Hematopoietic multipotent progenitor cell (in vitro differentiated cells): ENCODE measurements at places on chromosomes 6 and 20.

DNA sequence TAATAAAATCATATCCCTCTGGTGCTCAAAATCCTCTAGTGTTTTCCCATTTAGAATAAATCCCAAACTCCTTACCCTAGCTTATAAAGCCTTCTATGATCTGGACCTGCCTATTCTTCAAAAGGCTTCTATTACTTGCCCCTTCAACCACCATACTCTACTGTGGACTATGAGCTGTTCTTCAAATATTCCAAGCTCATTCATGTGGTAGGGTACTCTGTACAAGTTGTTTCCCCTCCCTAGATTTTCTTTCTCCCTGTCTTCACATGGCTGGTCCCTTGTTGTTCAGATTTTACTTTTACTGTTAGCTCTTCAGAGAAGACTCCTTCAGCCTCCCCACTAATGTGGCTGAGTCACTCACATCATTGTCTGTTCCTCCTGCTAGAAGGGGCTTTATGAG lies 193.2 kb downstream of the OGFRL1 start:
- no peak for DNase-seq

DNA sequence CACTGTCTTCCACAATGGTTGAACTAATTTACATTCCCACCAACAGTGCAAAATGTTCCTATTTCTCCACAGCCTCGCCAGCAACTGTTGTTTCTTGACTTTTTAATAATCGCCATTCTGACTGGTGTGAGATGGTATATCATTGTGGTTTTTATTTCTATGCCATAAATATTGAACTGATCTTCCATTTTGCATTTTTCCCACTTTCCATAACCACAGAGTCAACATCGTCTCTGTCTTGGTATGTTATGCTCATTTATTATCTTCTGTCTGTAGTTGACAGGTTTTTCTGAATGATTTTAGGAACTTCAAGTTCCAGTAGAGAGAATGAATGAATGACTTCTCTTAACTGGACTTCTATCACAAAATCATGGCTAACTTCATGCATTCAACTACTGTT lies 259.8 kb downstream of the UST start:
- DNase-seq: no peak

DNA sequence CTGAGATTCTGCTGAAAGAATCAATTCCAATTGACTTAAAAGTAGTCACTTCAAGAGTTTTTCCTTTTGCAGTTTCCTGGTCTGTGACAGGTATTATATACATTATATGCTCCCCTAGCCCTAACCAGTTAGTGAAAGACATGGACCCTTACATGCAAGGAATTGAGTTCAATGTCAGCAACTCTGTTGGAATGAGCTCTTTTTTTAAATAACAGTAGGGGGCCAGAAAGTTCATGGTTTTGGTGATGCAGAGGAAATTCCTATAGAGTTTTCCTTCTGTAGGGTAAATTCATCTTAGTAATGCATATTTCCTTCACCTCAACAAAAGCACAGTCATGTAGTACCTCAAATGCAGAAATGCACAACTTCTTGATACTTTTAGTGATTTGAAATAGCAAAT lies 172.2 kb downstream of the KIF6 start:
- no peak for DNase-seq

DNA sequence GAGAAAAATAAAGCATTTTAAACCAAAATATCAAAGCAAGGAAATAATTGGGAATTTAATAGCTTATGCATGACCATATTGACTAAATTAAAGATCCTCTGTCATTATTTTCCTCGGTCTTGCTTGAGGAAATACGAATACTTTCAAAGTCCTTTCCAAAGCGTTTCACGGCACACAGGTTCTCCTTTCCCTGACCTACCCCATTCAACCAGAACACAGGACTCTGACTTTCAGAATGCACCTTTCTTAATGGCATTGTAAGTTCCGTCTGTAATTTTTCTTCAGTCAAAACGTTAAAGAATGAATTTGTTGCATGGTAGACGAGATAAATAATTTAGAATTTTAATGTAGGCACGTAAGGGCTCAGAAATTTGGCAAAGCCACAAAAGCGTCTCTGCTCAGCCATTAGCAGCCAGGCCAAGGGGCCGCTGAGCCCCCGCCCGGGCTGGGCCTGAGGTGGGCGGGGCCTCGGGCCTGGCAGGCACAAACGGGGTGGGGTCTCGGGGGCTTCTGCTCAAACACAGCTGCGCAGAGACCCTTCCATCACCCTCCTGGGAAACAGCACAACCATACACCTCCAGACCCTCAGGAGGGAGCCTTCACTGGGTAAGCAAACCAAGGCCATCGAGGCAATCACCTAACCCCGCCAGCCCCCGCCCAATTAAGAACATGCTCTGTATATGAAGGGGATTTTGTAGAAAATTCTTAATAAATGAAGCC lies 3.4 kb downstream of the NEDD9 start:
- DNase-seq: no peak

GRCh38 chr6:41571021-41571780 lies 25.0 kb downstream of the FOXP4 start:
- DNase-seq: no peak

DNA sequence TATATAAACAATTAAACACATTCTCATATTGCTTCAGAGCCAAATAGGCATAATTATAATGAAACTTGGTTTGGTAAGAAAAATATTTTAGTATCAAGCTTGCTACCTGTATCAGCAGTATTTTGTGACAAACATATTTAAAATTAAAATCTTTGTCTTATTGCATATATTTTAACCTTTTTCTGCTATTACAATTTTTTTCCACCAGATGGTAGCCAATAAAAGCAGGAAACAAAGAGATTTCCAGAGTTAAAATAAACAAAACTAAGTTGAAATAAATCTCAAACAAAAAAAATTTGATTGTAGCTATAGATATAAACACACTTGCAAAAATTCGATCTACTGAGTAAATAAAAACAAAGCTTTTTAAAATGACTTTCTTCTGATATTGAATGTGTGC lies 491.3 kb upstream of the GJE1 start:
- no peak for DNase-seq

DNA sequence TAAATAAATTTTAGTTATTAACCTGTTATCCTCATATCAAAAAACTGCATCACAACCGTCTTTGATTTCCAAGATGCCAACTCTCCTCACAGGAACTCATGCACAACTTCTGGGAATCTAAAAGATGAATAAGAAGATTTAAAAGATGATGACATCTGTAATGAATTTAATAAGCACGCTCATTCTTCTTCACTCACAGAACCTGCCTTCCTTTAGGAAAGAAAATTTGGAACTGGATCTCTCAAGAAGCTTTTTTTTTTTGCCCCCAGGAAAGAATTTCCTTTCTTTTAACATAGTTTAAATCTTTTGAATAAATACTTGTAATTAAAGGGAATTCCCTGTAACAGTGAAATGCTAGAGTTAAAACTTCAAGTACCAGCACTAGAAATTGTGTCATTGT lies 161.5 kb downstream of the HIVEP2 start:
- no peak for DNase-seq

DNA sequence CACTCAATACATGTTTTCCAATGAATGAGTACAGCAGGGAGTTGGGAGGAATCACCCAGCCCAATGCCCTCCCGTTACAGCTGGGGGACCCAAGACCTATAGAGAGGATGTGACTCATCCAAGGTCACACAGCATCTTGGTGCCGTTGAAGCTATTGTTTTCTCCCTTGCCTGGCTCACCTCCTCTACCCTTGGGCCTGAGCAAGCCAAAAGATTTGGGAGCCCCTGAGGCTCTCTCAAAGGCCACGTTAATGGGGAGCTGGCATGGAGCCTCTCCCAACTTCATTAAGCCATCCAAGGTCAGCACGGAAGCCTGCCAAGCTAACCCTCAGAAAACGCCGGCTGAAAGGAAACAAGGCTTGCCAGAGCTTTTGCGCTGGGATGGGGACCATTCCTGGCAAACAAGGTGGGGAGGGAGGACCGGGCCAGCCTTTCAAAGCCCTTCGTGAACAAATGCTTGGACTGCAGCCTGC lies 30.4 kb downstream of the KCNB1 start:
- no peak for DNase-seq

- DNase-seq: peak; percentile 12
Measured at GRCh38 chr6:127423921-127424320, 35.3 kb downstream of the KIAA0408 start.

DNA sequence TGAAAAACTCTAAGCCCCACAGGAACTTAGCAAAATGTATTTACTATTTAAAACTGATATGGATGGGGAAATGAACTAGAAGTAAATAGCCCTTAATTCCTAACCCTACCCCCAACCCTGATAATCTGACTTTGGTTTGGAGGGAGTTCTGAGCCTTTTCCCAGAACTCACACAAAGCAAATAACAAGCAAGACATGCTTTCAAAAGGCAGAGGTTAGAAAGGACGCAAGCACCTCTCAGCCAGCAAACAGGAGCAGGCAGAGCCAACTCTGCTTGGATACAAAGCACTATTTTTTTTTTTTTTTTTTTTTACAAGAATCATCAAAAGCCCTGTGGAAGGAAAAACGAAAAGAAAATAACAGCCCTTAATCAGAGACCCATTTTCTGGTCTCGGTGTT lies 58.7 kb downstream of the SLC22A23 start:
- no peak for DNase-seq

GRCh38 chr6:8100159-8100854 lies 2.0 kb downstream of the EEF1E1 start:
- DNase-seq: no peak

- no peak for DNase-seq
Measured at GRCh38 chr20:32832664-32833063, 12.9 kb downstream of the MAPRE1 start.
